ENCODE measurements at places on chromosomes 3 and 15. TPM values are rescaled to one million over a fixed set of nuclear protein-coding genes. Genes with fewer than 3 reads are reported as not detected.
A peak's percentile ranks its signal among the peaks of the same experiment; 100 is the strongest.

The SLC22A13 gene
- total RNA-seq, result 0.20 TPM

The PLCB2 gene
- 0.60 TPM for total RNA-seq

The MINDY4B gene
- total RNA-seq, result not detected

GRCh38 chr3:134029256-134029733, 430 bp downstream of the SLCO2A1 start:
- no peak for DNase-seq

DNA sequence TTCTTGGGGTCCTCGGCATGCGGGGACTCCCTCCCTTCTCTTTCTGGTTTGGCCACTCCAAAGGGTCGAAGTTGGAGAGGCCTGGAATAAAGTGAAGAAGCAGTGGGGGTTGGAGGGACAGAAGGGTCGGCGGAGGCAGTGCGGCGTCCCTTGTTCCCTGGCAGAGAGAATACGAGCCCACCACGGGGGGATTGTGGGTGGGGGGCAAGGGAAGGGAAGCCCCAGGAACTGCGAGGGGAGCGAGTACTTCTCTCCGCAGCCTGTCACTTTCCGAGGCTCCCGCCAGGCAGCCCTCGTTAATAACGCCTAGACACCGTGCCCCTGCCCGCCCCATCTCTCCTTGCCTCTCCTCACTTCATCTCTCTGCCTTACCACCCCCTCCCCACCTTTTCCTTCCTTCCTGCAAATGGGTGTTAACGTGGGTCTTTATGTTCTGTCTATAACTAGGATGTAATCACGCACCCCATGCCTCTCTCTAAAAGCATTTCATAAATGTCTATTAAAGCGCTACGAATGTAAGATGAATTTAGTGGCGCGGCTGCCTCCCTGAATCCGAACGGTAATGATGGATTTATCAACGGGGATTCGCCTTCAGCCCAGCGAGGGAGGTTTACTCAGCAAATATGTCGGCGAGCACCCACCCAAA, 13.7 kb downstream of the NR2F2 start:
- DNase-seq, result no peak

DNA sequence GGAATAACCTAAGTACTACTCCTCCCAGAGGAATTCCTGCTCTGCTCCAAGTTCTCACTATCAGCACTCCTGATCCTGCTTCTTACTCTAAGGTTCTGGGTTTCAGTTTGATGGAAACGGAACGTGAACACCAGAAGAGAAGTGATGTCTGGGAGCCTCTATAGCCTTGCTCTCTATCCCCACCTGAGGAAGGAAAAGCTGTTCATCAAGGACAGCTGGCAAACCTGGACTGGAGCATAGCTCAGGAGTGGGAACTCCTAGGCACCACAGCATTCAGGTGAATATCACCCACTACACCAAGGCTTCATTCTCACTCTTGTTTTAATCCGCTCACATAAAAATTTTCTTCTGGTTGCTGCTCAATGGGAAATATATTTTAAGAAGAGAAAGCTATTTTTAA, 13.0 kb upstream of the CADPS start:
- DNase-seq, result no peak

GRCh38 chr15:78946493-78946892, 1.6 kb upstream of the CTSH start:
- no peak for DNase-seq

DNA sequence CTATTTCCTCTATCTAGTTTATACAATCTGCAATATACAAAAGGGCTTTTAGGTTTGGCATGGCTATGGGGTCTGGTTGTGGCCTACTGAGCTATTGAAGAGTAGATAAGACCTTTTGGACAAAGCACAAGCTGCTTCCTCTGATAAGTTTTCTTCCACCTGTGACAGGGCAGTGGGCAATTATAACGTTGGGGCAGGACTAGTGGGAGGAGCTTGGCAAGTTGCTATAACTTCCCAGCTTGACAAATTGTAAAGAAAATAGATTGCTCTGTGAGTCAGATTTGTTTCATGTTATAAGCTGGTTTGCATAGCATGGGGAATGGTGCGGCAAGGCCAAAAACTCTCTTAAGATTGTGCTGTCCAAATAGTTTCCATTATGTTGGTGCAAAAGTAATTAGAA, 64.9 kb downstream of the SLC7A14 start:
- no peak for DNase-seq

GRCh38 chr3:61463191-61463590, 98.2 kb upstream of the PTPRG start:
- DNase-seq, result no peak

GRCh38 chr3:170493712-170494182, 75.1 kb downstream of the CLDN11 start:
- DNase-seq, result peak; percentile 60

DNA sequence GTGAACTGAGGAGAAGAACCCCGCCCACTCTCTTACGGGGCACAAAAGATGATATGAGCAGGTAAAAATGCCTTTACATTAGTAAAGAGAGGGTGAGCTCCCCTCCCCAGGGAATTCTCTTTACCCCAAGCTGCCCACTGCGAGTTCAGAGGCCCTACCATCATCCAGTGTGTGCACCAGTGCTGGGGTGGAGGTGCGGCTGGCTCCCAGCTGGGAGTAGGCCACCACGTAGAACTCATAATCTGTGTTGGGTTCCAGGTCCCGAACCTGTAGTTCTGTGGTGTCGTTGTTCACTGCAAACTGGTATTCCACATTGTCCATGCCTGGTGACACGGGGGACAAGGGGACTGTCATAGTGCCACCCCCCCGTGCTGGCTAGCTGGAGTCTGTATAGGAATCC, 17.1 kb upstream of the IGDCC3 start:
- DNase-seq, result no peak

GRCh38 chr3:148789906-148790305, 37.7 kb upstream of the CPB1 start:
- DNase-seq, result no peak

DNA sequence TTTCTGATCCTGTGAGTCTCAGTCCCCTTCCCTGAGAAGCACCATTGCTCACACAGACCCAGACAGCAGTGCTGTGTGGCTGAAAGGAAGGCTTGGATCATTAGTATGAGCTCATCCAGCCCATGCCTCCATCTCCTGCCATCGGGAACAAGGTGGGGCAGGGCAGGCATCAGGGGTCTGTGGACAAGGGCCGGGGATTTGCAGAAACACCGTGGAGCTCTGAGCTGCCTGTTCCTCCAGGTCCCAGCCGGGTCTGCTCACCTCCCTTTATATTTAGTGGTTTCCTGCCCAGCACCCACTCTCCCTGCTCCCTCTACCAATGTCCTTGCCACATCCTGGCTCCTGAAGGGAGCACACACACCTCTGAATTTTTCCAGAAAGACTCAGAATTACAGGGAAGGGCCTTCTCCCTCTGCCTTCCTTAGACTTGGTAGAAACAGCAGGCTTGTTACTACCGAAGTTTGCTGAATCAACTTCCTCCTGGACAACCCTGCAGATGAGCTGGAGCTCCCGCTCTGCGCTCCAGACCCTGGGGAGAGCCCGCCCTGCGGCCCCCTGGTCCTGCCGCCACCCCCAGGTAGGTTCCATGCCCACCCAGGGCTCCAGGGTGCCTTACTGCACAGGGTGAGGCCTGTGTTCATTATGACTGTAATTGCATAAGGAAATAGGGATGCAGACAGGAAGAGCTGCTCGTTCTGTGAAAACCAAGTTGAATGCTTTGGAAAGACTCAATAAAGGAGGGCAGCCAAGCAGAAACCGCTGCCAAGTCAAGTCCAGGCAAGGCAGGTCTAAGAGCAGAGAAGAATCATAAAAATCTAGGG, 128.1 kb downstream of the NSMCE3 start:
- DNase-seq, result no peak
